ENCODE measurements at places on chromosomes 13 and 19.

GRCh38 chr19:38709119-38709518, 35.2 kb downstream of the CAPN12 start:
- DNase-seq = no peak

GRCh38 chr19:6686628-6686975, 16.6 kb upstream of the TNFSF14 start:
- DNase-seq = no peak

DNA sequence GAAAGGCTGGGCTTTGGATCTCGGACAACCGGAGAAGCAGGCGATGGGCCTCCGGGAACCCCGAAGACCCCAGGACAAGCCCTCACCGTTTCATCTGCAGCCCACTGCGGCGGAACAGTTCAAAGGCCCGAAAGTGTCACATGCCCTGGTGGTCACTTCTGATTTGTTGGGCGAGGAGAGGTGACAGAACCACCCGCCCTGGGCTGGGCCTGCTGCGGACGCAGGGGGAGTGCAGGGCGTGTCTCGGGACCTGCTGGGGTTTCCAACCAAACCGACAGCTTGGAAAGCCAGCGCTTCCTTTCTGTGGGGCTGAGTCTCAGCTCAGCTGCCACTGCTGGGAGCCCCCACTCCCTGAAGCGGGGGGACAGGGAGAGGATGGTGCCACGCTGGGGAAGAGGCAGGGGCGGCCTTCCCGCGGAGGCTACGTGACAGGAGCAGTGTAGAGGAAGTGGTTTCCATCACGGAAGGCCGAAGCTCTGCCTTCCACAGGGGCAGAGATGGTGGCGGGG, 22.8 kb upstream of the ZBTB7A start:
- no peak for DNase-seq

DNA sequence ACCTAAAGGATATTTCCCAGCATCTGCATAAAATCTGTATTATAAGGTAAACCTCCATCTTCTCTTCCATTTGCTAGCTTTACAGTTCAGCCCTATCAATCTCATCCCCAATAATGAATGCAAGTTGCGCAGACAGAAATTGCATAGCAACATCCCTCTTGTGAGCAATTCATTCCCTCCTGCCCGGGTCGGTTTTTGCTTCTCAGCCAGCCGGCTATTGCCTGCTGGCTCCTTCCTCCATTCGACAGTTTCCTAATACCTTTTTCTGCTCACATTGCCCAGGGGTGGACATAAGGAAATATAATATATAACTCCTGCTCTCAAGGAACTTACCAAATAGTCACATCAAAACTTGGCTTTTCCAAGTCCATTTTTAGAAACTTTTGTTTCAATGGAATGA, 125.2 kb downstream of the FGF9 start:
- no peak for DNase-seq

Data from NCI-H146 (cell line).